ENCODE measurements at places on chromosomes 12 and 14.
A peak's percentile ranks its signal among the peaks of the same experiment; 100 is the strongest.

- no peak for DNase-seq
Observed at GRCh38 chr12:113075137-113075683, 18.7 kb downstream of the DTX1 start.

- DNase-seq: no peak
Observed at GRCh38 chr12:56020423-56021184, at the start of gene IKZF4. Gene IKZF4, plus strand, starts transcription at chr12:56021043. Its CDS starts 451 bp downstream, at chr12:56021494.

DNA sequence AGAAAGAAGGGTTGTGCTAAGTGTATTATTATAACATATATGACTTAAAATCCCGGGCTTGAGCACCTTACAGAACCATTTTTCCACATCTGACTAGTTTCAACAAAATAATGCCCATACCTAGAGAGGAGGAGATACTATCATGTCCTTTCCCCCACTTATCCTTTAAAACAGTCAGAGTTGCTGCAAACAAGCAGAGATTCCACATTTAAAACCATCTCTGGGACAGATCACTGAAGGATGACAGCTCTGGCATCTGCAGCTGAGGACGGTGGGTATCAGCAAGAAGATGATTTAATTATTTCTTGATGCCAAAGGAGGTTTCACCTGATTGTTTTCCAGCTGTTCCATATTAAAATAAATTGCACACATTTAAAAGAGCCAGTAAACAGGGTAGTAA, 328.0 kb upstream of the TMTC1 start:
- no peak for DNase-seq

GRCh38 chr14:93957333-93957710, 19.0 kb downstream of the ASB2 start:
- DNase-seq: no peak

- DNase-seq: no peak
Observed at GRCh38 chr12:40078266-40078665, 27.6 kb downstream of the SLC2A13 start.

DNA sequence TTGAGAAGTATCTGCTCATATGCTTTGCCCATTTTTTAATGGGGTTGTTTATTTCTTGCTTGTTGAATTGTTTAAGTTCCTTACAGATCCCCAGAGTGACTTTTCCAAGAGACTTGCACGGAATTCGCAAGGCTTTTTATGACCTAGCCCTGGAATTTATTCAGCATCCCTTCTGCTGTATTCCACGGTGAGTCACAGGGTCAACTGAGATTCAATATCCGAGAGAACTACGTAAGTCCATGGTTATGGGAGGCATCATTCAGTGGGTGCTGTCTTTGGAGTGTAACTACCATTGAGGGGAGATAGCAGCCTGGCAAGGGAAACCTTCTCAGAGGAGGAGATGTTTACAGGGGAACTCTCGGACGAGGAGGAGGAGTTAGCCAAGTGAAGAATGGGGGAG, 20.9 kb upstream of the GPRC5A start:
- DNase-seq: no peak

DNA sequence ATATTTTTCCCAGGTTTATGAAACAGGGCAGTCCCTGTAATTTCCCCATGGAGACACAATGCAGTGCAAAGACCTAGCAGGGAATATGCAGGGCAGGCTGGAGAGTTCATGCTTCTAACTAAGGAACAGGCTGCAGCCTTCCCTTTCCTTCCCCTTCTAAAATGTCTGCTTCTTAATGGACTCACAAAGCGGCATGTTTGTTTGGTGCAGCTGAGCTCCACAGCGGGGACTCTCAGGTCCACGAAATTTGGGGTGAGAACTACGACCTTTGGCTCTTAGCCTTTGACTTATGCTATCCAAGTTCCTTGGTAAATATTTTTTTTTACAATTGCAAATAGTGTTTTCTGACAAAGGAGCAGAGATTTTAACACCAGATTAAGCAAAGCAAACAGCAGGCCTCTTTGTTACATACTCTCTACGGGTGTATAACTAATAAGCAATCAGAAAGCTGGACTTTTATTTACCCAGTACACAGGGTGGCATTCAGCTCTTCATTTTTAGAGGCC, 323.6 kb downstream of the ZFP36L1 start:
- no peak for DNase-seq

GRCh38 chr14:100062590-100062989, 2.6 kb upstream of the EVL start:
- no peak for DNase-seq

GRCh38 chr12:112937741-112938719, at the start of gene OAS3:
Gene OAS3, plus strand, starts transcription at chr12:112938474. Its CDS starts 57 bp downstream, at chr12:112938531.
- DNase-seq: peak; percentile 58

DNA sequence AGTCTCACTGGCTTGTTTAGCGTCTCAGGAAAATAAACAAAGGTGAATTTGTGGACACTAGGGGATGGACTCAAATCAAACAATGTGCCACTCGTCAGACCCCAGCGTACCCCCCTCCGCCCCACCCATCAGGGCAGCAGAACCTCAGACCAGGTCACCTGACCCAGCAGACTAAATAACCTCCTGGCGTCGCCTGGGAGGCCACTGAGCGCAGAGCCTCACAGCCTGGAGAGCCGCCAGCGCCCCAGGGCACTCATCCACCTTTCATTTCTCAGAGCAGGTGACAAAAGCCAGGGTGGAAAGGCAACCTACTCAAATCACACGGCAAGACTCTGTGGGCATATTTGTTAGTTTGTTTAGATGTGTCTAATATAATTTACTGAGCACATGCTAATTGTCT, 100.9 kb downstream of the DICER1 start:
- no peak for DNase-seq

All from activated T-helper 9 cell treated with anti-CD3 and anti-CD28 coated beads, Interleukin-2, amount 50 U/mL, for 16 hours (primary cell).